ENCODE measurements at places on chromosomes 3 and 15.

GRCh38 chr3:142624341-142625152, 28.4 kb downstream of the PLS1 start:
- DNase-seq, result no peak

- no peak for DNase-seq
These were observed 593 bp downstream of the FAM219B start for GRCh38 chr15:74906067-74906449.

DNA sequence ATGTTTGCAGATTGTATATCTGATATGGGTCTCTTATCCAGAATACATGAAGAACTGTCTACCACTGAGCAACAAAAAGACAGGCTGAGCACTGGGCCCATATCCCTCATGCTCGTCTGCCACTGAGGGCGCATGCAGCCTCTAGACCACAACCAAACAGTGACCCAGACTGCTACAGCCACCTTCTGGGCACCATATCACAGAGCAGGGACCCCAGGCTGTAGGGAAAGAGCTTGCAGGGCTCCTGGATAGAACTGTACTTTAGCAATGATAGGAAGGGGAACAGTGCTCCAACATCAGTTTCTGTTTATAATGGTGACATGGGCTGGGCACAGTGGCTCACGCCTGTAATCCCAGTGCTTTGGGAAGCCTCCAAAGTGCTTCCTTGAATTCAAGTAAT, 40.2 kb upstream of the TMEM87A start:
- no peak for DNase-seq

DNA sequence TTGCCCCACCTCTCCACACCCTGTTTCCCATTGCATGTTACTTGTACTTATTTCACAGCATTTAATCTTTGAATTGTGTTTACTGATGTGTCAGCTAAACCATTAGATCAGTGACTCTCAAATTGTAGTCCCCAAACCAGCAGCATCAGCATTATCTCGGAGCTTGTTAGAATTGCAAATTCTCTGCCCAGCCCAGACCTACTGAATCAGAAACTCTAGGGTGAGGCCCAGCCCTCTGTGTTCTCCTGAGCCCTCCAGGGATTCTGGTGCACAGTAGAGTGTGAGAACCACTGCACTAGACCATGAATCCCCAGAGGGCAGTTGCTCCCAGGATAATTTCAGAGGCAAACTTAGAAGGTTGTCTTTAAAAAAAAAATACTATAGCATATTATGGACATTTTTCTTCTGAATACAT, 13.0 kb downstream of the PLD1 start:
- DNase-seq, result no peak

DNA sequence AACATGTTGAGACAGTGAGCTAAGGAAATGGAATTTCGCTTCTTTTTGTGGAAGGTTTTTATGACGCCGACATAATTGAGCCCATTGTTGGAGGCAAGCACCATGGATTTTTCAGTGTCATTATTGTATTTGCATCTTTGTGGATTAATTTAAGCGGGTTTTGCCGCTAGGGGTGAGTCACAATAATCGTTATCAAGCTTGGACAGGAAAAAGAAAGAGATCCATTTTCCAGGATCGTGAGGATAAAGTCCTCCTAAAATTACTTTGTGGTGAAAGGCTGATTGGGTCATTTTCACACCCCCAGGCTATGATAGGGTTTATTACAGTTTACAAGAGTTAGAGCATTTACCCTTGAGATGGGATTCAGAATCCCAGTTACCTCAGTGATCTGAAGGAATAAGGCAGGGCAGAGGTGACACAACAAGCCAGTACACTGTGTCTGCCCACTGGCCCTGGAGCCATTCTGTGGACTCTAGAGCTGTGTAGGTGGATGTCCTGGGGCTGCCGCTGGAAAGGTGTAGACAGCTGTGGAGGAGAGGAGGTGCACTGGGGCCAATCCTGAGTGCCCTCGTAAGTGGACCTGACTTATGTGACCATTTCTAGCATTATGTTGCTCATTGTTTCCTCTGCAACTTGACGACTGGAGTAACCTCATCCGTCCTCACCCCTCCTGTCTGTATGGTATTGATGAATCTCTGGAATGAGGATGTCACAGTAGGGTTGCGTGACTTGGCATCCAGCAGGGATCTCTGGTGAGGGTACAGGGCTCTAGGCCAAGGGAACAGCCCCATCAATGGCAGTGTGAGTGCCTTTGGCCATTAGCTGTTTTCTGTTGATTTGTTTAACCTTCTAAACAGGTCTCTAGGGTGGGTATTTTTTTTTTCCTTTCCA, 370.1 kb downstream of the LRTM1 start:
- DNase-seq, result no peak

DNA sequence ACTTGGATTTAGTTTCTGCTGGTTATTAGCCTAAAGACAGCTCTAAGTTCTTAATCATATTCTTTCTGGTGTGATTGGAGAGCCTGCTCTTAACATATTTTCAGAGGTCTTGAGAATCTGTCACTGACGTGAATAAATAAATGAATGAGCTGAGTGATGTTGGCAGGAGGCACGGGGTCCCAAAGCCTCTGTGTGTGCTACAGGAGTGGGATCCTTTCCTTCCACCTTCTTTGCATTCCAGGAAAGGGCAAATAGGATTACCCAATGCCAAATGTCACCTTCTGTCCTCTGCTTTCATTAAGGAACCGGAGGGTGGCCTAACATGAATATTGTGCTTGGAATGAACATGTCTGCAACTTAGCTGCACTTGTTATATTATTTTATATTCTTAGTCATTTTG, 53.1 kb downstream of the CD47 start:
- no peak for DNase-seq

GRCh38 chr3:70985572-70985971, 598.0 kb downstream of the FOXP1 start:
- no peak for DNase-seq

- DNase-seq, result no peak
These were observed 52.6 kb upstream of the ABHD2 start for GRCh38 chr15:89035658-89036057.

GRCh38 chr3:157464321-157464720, 27.7 kb downstream of the PTX3 start:
- DNase-seq, result no peak
